ENCODE measurements at places on chromosomes 7 and 10.

DNA sequence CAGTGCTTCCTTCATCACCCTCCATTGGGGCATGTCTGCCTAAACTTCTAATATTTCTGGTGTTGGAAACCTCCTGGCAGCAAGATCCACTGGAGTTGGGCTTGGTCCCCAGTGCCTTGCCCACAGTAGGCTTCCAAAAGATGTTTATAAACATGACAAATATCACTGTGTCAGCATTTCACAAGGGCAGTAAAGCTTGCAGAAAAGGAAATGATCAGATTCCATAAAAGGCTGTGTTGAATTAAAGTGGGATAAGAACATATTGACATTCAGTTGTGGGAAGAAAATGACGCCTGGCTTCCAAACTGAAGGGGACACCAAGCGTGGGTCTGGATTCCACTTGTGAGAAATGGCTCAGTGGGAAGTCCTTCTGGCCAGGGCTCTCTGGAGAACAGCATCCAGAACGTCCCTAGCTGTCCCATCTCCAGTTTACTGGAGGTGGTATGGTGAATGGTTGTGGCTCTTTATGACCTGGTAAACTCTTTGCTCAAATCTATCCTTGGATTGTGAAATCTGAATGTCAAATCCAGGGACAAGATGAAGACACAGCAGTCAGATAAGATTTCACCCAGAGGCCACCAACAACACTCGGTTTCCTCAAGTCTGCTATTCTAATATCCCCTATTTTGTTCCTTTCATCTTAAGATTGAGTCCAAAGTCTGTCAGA lies 287.2 kb downstream of the TNS3 start:
- no peak for DNase-seq

DNA sequence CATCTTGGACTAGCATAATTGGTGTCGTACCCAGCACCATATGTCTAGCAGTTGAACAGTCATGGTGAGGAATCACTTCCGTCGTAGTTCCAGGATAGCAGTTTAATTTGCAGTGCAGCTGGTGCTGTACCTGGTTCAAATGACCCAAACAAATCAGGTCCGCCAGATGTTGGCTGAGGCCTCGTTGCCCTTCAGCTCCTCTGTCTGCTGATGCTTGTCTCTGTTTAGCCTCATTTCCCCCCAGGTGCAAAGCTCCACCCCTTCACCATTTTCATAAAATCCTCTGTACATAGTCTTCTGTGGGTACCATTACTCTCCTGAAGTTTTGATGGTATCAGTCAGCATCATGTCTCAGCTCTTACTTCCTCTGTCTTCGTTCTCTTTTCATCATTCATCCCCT lies 35.1 kb downstream of the UMAD1 start:
- no peak for DNase-seq

GRCh38 chr10:18759575-18759974 lies 100.3 kb downstream of the ARL5B start:
- DNase-seq = no peak

- no peak for DNase-seq
These were observed 18.0 kb upstream of the TBXAS1 start for GRCh38 chr7:139811066-139811465.
